ENCODE measurements at places on chromosomes 13 and 19.

DNA sequence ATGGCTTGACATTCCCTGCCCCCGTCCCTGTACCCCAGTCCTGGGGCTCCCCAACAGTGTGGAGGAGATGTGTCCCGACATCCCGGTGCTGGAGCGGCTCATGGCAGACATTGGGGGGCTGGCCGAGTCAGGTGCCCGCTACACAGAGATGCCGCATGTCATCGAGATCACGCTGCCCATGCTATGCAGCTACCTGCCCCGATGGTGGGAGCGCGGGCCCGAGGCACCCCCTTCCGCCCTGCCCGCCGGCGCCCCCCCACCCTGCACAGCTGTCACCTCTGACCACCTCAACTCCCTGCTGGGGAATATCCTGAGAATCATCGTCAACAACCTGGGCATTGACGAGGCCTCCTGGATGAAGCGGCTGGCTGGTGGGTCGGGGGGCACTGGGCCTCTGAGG, 83.8 kb downstream of the RYR1 start:
- no peak for DNase-seq

- DNase-seq, result no peak
Measured at GRCh38 chr13:80894917-80895316, 554.0 kb upstream of the SPRY2 start.

GRCh38 chr13:60164234-60164889, 634 bp upstream of the DIAPH3 start:
- no peak for DNase-seq

DNA sequence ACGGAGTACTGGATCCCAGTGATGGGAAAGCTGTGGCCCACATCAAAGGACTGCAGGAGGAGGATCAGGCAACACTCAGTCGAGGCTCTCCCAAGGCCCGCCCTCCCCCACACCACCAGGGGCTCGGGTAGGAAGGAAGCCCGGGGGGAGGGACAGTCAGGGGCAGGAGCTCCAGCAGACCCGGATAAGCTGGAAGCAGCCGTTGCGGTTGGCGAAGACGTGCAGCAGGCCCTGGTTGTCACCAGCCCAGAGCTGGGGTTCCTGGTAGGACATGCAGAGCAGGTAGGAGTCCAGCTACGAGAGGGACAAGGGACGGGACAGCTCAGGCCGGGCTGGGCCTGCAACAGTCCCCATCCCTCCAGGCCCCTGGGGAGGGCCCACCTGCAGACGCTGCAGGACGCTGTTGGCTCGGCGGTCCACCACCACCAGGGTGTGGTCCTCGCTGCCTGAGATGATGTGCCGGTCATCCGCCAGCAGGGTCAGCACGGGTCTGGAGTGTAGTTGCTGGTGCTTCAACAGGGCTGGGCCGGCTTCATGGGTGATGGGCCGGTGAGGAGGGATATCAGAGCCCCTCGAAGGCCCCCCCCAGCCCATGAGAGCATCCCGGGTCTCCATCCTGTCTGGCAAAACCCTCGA, 1.9 kb downstream of the GNG14 start:
- DNase-seq, result no peak

DNA sequence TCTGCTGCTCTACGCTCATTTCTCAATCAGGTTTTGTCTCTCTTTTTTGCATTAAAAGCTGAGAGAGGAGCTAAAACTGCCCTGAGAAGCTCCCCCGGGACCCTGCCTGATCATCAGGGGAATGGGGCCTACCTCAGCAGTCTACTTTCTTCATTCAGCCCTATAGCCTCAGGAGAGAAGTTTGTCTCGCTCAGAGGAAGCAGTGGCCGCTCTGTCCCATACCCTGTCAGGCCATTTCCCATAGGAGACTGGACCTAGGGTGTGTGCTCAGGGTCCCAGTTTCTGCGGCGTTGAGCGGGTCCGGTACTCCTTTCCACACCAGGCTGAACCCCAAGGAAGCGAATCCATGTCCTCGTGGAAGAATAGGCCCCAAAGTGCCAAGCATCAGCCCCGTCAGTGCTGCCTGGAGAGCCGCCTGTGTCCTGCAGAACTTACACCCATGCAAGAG, 21.7 kb downstream of the UBE2L5 start:
- DNase-seq, result no peak

GRCh38 chr19:4297901-4298809, 4.0 kb downstream of the TMIGD2 start:
- DNase-seq, result no peak
